ENCODE measurements at places on chromosomes 5 and 9.

DNA sequence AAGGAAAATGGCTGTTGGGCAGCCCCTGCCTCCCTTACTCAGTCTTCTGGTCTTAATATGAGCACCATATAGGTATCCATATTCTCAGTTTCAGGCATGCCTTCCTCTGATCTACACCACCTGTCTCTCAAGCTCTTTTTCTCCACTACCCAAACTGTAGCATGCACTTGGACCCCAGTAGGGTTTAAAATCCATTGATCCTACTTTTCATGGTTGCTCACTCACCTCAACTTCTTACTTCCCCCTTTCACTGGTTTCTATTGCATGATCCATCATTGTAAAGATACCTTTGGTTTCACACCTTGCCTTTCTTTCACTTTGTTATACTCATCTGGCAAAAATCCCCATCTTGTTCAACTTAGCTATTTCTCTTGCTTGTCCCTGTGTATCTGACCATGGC, 159.4 kb downstream of the KDM4C start:
- DNase-seq: no peak

- DNase-seq: no peak
These were observed 131.1 kb downstream of the FOXD1 start for GRCh38 chr5:73317523-73317922.

- no peak for DNase-seq
These were observed 56.5 kb downstream of the SLC27A6 start for GRCh38 chr5:129021744-129022143.

GRCh38 chr9:121693388-121693670, 41.9 kb downstream of the DAB2IP start:
- no peak for DNase-seq

- no peak for DNase-seq
These were observed 13.0 kb upstream of the OSMR start for GRCh38 chr5:38832810-38833209.

DNA sequence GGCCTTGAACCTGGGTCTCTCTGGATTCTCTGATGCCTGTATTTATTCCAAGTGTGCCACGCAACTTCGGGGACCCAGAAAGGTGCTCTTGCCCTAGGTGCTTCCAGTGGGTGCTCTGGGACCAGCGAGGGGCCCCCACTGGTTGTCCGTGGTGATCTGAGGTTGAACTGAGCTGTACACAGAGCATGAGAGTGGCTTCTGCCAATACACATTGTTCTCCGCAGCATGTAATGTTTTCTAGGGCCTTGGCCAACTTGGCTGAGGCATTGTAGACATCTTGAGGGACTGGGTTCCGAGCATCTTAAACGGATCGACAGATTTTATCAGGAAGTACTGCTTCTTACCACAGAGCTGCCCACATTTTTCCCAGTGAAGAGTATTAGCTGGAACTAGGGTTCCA, 117.9 kb downstream of the MTX3 start:
- no peak for DNase-seq

All from cerebellar nuclear complex (tissue), 1 donor.